ENCODE measurements at places on chromosomes 2 and 18. TPM values are rescaled to one million over a fixed set of nuclear protein-coding genes. Genes with fewer than 3 reads are reported as not detected.
A peak's percentile ranks its signal among the peaks of the same experiment; 100 is the strongest.

- H3K4me1 ChIP-seq: no peaks in the 10 kb centered on the region
- no peaks in the 10 kb centered on the region for H3K27me3 ChIP-seq
- H3K36me3 ChIP-seq: no peaks in the 10 kb centered on the region
- H3K4me3 ChIP-seq: no peak overlapping the region
- no peak overlapping the region for H3K27ac ChIP-seq
- no peak for DNase-seq
Measured at GRCh38 chr18:52082246-52082645, 257.8 kb upstream of the DCC start.

GRCh38 chr2:165357758-165358157 lies 111.7 kb upstream of the CSRNP3 start:
- H3K36me3 ChIP-seq: no peaks in the 10 kb centered on the region
- no peak overlapping the region for H3K27ac ChIP-seq
- no peaks in the 10 kb centered on the region for H3K4me1 ChIP-seq
- no peak overlapping the region for H3K4me3 ChIP-seq
- H3K27me3 ChIP-seq: no peaks in the 10 kb centered on the region
- DNase-seq: no peak

DNA sequence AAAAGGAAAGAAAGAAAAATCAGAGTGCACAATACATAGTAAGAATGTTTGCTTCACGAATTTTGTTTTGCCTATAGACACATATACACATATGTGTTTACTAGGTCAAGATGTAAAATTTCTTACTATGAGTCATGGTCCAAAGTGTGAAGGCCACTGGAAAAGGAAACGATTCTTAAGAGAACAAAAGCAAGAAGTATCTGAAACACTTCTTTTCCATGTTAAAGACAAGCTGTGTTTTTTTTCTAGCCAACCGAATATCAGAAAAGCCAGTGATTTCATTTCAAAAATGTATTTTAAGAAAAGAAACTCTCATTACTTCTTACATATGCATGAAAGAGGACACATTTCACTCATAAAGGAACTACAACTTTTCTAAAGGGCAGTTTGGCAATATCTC lies 24.9 kb downstream of the PECR start:
- H3K27ac ChIP-seq: no peak overlapping the region
- no peaks in the 10 kb centered on the region for H3K27me3 ChIP-seq
- no peak for DNase-seq
- H3K4me1 ChIP-seq: peaks cover 10% of the 10 kb centered on the region
- peaks cover 2% of the 10 kb centered on the region for H3K36me3 ChIP-seq

DNA sequence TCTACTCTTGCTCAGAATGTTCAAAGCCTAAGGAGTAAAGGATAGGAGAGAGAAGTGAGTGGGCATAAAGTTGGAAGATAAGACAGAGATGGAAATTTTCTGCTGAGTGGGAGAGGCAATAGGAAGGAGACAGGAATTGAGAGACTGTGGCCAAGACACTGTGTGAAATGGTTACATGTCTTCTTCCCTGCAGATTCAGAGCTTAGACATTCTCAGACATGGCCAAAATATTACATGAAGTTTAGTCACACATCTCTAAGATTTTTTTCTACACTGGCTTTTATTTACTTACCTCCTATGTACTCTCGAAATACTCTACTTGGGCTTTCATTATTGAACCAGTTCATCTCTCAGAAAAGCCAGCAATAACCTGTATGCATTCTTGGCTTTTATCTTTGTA lies 363.0 kb upstream of the FANCL start:
- H3K4me1 ChIP-seq: no peaks in the 10 kb centered on the region
- H3K27me3 ChIP-seq: no peaks in the 10 kb centered on the region
- H3K36me3 ChIP-seq: no peaks in the 10 kb centered on the region
- H3K4me3 ChIP-seq: no peak overlapping the region
- H3K27ac ChIP-seq: no peak overlapping the region

DNA sequence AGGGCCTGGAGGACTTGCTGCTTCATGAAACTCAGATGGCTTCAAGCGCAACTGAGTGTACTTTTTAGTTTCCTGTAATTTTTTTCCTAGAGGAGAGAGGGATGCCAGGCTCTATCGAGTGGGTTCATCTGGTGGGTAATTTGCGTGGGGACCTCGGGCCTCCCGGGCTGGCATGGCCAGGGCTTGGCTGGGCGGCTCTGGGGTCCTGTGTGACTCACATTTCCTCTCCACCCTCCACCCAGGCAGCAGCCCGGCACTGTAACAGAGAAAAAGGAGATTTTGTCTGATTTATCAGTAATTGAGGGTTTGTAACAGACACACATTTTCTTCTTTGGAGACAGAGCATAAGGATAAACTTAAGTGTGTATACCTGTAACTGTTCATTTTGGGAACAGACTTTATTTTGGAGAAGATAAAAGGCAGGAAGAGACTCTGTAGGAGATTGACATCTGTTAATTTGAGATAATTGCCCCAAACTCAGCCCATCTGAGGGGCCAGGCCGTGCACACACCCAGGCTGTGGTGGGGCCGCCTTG lies 64.3 kb downstream of the NFATC1 start:
- DNase-seq: no peak
- H3K4me3 ChIP-seq: no peak overlapping the region
- H3K27ac ChIP-seq: no peak overlapping the region
- no peaks in the 10 kb centered on the region for H3K27me3 ChIP-seq

GRCh38 chr2:152950126-152950525 lies 231.7 kb downstream of the ARL6IP6 start:
- no peaks in the 10 kb centered on the region for H3K36me3 ChIP-seq
- no peaks in the 10 kb centered on the region for H3K4me1 ChIP-seq
- H3K4me3 ChIP-seq: no peak overlapping the region
- H3K27me3 ChIP-seq: no peaks in the 10 kb centered on the region

DNA sequence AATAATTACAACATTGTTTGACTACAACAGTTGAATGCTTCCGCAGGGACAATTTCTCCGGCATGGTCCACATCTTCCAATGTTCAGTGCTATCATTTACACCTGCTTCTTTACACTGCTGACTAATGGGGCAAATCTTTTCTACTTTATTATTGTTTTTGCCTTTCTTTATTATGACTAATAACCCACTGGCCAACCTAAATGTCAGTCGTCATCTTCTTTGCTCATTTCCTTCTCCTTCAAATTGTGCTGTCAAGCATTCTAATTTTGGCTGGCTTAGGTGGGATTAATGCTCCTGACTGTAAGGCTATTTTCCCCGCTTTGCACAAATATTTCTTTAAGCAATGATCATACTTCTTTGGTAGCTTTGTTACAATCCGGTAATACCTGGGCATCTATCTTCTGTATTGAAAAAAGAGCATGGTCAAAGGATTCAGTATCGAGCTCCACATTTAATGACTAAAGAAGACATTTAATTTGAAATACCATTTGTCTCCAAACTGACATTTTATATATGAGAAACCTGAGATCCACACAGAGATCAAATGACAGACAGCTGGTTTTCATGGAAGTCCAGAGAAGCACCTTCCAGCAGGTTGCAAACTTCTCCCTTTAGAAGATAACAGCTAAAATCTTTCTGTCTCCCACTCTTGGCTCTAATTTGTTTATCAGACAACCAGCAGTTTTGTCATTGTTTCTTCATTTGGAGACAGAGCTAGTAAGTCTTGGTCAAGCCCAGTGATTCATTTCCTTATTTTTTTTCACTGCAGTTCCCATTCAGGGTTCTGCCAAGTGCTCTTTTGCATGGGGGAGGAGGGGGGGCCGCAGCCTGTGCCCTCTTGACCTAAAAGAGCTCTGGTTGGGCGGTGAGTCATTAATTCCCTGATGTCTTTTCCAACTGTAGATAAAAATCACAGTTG lies 132.9 kb downstream of the SOCS6 start:
- H3K4me1 ChIP-seq: peaks cover 38% of the 10 kb centered on the region
- no peaks in the 10 kb centered on the region for H3K36me3 ChIP-seq
- H3K27me3 ChIP-seq: no peaks in the 10 kb centered on the region
- H3K27ac ChIP-seq: peak overlapping the region; percentile 28
- DNase-seq: peak; percentile 90

DNA sequence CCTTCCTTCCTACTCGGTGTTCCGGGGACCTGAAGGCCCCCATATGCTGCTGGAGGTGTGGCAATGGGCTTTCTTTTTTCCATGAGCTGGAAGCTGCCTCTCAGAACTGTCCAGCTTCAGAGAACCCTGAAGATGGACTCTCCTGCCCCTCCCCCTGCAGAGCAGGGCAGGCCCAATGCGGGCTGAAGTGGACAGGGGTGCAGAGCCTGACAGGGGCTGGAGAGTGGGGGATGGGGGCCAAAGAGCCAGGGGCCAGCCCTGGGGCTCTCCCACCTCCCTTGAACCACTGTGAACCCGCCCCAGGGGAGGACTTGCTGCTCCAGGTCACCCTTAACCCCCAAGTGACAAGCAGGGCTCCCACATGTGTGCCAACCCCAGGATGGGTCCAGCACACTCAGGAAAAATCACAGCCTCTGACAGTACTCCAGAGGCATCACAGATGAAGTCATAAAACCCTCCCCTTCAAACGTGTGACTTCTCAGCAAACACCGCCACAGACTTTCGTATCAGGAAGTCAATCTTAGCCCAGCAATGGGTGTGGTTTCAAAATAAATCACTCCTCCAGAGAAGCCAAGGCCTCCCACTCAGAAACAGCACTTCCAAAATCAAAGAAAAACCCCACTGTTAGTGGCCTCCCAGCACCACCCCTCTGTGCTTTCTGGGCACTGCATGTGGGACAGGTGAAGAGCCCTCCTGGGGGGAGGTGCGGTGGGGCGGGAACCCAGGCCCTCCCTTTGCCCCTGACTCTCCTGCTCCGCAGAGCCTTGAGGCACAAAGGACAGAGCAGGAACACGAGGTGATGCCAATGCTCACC lies 135.8 kb downstream of the HDAC4 start:
- peak overlapping the region; percentile 86 for H3K27ac ChIP-seq
- H3K27me3 ChIP-seq: no peaks in the 10 kb centered on the region
- H3K4me3 ChIP-seq: no peak overlapping the region
- peaks cover 55% of the 10 kb centered on the region for H3K4me1 ChIP-seq

DNA sequence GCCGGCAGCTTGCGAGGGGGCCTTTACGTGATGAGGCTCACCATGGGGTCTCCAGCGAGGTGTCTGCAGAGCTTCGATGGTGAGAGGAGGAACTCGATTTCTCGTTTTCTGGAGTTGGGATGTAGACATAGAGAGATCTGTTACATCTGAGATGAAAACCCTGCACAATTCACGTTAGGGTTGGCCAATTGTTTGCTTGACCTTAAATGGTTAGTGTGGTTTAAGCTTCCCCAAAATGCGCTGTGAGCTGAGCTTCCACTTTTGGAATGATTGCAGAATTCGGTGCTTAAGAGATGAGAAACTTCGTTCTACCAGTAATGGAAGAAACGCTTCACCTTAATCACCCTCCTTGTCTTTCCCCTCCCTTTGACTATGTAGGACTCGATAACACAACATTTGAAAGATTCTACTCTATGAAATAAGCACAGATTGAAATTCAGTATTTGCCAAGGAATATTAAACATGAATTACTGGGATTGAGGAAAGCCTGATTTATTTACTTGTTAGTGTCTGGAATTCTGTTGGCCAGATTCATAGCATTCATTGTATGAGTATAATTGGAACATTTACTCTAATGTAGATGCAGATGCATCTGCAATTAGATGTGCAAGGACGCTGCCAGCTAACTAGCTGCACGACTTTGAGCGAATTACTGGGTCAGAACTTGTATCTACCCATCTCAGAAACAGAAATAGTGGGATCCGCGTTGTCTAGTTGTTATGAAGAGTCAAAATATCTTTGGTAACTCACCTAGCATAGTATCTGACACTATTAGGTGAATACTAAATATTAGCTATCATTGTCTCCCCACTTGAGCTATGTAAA lies 1.6 kb upstream of the KLF7 start:
- peak overlapping the region; percentile 100 for H3K27ac ChIP-seq
- no peaks in the 10 kb centered on the region for H3K27me3 ChIP-seq
- H3K4me1 ChIP-seq: peaks cover 15% of the 10 kb centered on the region
- peak overlapping the region; percentile 76 for H3K4me3 ChIP-seq
- no peak for DNase-seq

DNA sequence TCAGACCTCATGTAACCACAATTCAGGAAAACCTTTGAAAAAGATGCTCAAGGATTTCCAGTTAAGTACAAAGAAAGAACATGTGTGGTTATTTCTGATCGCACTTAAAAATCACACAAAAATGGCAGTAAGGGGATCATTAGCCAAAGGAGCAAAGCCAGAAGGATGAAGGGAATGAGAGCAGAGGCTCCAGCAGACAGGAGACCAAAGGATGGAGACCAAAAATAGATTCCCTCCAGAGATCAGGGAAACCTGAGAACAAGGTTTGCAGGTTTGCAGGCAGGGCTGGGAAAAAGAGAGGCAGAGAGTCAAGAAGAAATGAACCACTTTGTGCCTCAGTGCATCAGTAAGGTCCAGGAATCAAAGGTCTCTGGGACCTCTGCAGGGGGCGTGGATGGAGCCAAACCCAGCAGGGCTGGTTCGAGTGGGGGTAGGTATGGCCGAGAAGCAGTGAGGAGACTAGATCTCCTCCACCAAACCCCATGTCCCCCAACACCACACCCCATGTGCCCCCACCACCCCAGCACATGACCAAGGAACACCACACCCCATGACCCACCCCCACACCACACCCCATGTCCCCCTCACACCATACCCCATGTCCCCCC lies 98.5 kb upstream of the GPC1 start:
- no peaks in the 10 kb centered on the region for H3K4me1 ChIP-seq
- H3K4me3 ChIP-seq: no peak overlapping the region
- no peak for DNase-seq
- H3K27me3 ChIP-seq: no peaks in the 10 kb centered on the region
- no peak overlapping the region for H3K27ac ChIP-seq

DNA sequence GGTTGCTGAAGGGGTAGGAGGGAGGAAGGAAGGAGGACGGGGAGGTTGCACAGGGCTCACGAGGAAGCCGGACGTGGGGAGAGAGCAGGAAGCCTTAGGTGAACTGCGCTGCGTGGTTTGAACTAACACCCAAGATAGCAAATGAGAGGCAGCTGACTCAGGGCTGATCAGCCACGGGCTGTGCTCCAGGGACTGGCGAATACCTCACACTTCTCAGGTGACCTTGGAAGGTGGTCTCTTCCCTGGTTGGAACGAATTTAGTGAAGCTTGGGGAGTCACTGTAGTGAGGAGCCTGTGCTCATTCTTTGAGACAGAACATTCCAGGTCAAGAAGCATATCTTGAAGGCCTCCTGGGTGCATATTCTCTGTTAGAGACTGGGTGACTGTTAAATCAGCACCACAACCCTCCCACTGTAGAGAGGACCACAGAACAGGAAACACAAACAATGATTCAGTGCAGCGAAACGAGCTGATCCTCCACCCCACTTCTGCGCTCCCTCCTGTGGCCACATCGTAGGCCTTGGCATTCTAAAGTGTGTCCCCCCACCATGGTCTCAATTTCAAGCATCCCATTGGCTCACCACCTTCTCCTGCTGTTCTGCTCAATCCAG lies 33.8 kb downstream of the TOGARAM2 start:
- no peaks in the 10 kb centered on the region for H3K36me3 ChIP-seq
- peak overlapping the region; percentile 48 for H3K27ac ChIP-seq
- H3K4me3 ChIP-seq: no peak overlapping the region
- no peak for DNase-seq
- H3K4me1 ChIP-seq: peaks cover 36% of the 10 kb centered on the region

- H3K4me3 ChIP-seq: no peak overlapping the region
- no peaks in the 10 kb centered on the region for H3K27me3 ChIP-seq
- DNase-seq: no peak
- H3K36me3 ChIP-seq: no peaks in the 10 kb centered on the region
- H3K4me1 ChIP-seq: no peaks in the 10 kb centered on the region
Measured at GRCh38 chr2:236682651-236683422, 113.2 kb downstream of the ACKR3 start.

The REEP1 gene
- total RNA-seq: 7.8 TPM

The SKA1 gene
- 0.52 TPM for total RNA-seq

The VIT gene
- total RNA-seq: 0.32 TPM

The CNGA3 gene
- total RNA-seq: 0.17 TPM

The REG1B gene
- not detected for total RNA-seq

The TEX44 gene
- not detected for total RNA-seq

The HOXD13 gene
- not detected for total RNA-seq

The PARD6G gene
- total RNA-seq: 6.5 TPM
